ENCODE measurements at places on chromosomes 6 and 20.
A peak's percentile ranks its signal among the peaks of the same experiment; 100 is the strongest.

DNA sequence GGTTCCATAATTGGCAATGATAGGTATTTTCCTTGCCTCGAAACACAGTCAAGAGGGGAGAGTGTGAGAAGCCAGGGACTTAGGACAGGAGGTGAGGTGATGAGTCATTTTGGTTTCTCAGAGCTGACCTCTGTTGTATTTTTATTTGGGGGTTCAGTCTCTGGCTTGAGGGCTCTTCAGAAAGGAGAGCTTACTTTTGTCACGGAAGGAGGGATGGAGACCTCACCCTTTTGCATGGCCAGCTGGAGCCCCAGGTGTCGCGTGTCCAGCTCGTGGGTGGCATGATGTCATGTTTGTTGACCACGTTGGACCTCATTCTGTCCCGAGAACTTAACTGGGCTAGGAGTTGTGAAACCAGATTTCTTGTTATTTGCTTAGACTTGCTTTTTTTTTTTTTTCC, 293.9 kb downstream of the QKI start:
- DNase-seq: no peak

- DNase-seq: peak; percentile 65
Observed at GRCh38 chr20:40880063-40880728, 148.4 kb upstream of the TOP1 start.

- DNase-seq: peak; percentile 34
Observed at GRCh38 chr6:158911746-158912480, 88.1 kb downstream of the RSPH3 start.

GRCh38 chr6:148288541-148288940, 54.1 kb upstream of the SASH1 start:
- DNase-seq: no peak

- DNase-seq: no peak
Observed at GRCh38 chr20:57791178-57791962, 81.6 kb upstream of the PMEPA1 start.

GRCh38 chr6:140827593-140827992, 1305.1 kb upstream of the GJE1 start:
- no peak for DNase-seq

DNA sequence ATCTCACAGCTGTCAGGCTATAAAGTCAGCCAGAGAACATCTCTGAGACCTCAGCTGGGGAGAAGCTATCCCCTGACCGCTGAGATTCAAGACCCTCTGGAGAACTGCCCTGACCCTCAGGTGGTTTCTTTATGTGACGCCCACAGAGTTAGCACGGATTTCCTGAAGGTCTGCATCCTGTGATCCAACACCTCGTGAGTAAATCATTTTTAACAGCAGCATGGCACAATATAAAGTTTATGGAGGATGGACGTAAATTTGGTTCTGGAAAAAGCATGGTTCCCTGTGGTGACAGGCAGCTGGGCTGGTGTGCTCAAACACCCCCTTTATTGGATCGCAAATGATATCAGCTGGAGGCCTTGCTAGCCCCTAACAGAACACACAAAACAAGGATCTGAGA, 25.3 kb upstream of the TRAF3IP2 start:
- DNase-seq: no peak

- no peak for DNase-seq
Observed at GRCh38 chr6:111631903-111632460, 26.3 kb upstream of the TRAF3IP2 start.

GRCh38 chr6:81950877-81951276, 198.4 kb upstream of the TENT5A start:
- DNase-seq: no peak

GRCh38 chr6:134523903-134524650, 206.2 kb upstream of the SGK1 start:
- DNase-seq: no peak

DNA sequence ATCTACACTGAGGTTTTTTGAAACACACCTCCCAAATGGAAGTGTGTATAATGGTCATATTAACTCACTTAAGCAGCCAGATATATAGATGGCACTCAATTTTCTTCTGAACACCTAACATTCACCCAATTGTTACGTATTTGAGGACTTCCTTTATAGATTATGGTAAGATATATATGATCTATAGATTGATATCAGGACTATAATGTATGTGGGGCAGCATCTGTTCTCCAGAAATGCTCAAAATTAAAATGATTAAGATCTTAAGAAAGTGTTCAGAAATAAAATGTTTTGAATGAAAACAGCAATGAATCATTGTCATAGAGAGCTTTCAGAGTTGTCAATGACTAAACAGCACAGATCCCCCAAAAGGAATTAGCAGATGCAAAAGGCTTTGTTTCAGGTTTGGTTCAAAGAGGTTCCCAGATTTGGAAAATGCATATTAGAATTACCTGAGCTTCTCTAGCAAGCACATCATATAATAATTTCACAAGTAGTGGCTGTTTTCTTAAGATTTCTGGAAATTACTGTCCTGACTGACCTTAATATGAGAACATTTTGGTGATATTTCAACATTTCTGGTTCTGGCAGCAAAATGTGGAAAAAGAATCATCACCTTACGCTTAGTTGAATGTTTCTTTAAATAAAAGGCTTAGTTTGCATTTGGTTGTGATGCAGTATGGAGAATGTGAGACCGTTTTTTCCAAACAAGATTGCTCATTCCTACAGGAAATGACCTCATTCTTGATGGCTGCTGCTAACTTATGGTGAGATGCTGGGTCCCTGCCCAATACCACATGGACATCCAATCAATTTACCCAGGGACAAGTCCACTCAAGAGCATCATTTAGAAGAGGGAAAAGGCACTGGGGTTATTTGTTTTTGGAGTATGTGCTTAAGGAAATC, 31.5 kb downstream of the TRAF3IP2 start:
- peak; percentile 21 for DNase-seq

DNA sequence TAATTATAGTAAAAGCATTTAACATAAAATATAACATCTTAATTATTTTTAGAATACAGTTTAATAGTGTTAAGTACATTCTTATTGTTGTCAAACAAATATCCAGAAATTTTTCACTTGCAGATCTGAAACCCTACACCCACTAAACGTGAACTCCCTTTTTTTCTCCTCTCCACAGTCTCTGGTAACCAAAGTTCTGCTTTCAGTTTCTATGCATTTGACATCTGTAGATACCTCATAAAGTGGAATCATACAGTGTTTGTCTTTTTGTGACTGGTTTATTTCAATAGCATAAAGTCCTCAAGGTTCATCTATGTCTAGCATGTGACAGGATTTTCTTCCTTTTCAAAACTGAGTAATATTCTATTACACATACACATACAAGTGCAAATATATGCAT, 286.3 kb downstream of the BTBD3 start:
- peak; percentile 88 for DNase-seq

- no peak for DNase-seq
Observed at GRCh38 chr6:137949686-137950390, 82.8 kb downstream of the TNFAIP3 start.

- DNase-seq: no peak
Observed at GRCh38 chr20:8115436-8115835, 16.6 kb upstream of the PLCB1 start.

DNA sequence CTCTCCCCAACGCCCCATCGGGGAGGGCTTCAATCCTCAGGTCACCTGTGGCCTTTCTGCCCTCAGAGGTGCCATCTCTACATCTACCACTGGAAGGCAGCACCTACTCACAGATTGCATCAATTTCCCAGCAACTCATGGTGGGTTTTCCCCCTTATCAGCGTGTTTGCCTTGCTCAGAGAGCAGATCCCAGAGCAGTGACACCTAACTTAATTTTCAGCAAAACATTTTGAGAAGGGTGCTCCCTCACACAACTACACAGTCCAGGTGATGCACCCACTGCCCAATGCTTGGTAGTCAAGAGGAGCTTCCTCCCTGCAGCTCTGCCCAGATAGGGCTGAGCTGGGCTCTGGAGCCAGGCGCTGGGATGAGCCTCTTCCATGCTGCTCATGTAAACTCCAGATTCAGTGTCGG, 48.2 kb downstream of the PLG start:
- DNase-seq: no peak

DNA sequence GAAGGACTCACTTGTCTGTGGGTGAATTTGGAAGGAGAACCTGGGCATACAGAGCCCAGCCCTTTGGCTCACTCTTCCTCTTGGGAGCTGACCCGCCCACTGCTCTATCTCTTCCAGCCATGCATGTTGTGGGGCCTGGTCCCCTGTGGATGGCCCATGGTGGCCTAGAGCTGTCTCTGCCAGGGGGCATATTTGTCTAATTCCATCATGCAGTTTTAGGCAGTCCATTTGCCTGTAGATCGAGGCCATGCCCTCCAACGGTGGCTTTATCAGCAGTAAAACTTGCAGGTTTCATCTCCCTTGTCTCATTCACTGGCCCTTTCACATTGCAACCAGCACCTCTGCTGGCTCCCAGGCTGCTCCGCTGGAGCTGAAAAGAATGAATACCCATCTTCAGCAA, 12.9 kb upstream of the EZR start:
- no peak for DNase-seq

- DNase-seq: no peak
Observed at GRCh38 chr6:115729036-115729435, 331.7 kb downstream of the FRK start.

GRCh38 chr6:166305562-166306117, 2.6 kb downstream of the PRR18 start:
- no peak for DNase-seq

GRCh38 chr6:39282774-39283173, 31.4 kb downstream of the KCNK17 start:
- DNase-seq: peak; percentile 19

DNA sequence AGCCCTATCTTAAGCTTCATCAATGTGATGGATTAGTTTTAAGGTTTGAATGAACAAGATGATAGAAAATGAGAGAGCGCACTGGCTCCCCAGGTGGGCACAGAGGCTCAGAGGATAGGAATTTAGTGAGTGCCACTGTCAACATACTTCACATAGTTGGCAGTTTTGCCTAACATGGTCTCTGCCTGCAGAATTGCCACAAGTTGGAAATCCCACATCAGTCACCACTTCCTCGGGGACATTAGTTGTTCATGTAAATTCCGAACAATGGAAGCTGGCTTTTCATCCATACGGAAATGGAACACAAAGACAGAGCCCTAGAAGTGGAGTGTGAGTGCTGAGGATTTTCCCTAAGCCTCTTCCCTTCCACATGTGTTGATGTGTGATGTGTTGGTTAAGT, 123.9 kb upstream of the PHACTR1 start:
- no peak for DNase-seq

GRCh38 chr6:26195924-26196845, 109.0 kb downstream of the HFE start:
- DNase-seq: peak; percentile 49

- DNase-seq: peak; percentile 85
Observed at GRCh38 chr20:19758501-19759331, 658 bp downstream of the RIN2 start.

DNA sequence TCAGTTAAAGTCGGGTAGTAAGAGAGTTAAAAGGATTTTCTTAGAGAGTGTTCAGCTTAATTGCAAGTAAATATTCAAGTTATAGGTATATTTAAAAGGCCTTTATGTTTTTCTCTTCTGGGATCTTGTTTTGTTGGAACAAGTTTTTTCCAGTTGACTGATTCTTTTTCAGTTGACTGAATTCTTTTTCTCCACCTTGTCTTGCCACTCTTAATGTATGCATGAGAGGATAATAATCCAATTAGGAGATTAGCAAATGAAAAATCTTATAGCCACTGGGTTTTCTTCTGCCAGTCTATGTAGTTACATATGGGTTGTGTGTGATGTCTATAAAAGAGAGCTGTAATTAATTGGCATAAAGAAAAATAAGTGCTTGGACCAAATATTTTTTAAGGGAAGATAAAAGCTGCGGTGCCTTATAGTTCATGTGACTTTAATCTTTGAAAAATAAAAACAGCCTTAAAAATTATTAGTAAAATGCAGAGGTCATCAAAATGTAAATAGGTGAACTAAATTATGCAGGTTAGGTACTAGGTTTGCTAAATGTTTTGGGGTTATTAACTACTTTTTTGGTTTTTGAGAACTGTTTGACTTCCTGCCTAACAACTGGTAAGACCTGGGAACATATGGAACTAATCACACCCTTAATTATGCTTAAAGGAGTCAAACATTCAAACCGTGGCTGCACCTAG, 367.2 kb downstream of the HTR1B start:
- DNase-seq: no peak

GRCh38 chr6:124995645-124996325, 33.5 kb downstream of the RNF217 start:
- no peak for DNase-seq

DNA sequence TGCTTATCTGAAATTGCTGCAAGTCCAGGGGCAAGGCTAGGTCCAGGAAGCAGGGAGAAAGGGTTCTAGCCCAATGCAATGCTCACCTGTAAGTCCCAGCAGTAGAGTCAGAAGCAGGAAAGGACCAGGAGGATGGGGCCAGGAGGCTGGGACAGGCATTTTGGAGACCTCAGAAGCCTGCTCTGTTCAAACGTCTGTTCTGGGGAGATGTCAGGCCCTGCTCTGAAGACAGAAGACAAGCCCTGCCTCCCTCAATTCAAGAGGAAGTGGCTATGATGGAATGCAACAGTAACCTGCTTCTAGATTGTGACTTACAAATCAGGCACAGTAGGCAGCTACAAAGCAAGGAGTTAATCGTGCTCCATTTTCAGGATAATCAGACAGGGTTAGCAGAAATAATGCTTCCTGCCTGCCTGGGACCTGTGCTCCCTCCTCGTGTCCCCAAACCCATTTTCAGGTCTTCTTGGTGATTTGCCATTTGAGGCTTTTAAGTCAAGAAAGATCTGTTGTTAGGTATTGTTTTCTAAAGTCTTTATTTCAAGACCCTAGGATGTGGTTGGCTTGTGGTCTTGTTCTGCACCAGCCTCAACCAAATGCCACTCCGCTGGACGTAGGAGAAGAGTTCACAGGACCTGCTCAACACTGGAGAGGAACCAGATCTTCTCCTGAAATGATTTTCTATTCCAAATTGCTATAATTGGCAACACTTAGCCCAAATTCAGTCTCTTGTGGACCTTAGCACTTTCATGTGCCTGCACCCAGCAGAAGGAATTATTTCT, at the start of gene SIRPG:
SIRPG (minus strand) TSS at position 224 of the 779 bp plus-strand sequence; CDS start at position 159, 65 bp downstream.
- peak; percentile 73 for DNase-seq

DNA sequence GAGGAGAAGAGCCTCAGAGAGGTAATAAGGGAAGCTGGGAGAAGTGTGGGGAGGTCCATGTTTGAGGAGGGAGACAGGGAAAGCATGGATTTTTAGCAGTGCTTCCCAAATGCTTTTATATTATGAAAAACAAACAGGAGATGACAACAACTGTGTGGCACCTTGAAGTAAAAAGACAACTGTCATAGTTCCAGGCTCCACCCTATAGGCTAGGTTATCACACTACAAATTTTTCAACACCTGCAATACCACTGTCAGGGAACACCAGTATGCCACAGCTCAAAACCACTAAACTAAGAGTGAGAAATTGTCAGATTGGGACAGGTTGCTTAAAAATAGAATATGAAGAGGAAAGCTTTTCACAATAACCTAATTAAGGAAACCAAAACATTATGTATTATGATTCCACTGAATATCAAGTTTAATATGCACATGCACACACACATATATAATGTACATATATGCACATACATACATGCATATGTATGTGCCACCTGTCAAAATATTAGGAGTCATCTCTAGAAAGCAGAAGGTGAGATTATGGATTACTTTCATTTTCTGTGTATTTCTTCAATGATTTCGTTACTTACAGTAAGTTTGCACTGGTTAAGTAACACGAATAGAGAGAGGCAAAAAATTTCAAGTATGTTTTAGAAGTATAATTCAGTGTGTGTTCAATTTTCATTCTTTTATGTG, 261.2 kb downstream of the PTPRK start:
- no peak for DNase-seq

Measured in MV-4-11 (cell line).